ENCODE measurements at places on chromosomes 7 and 10.
A peak's percentile ranks its signal among the peaks of the same experiment; 100 is the strongest.

GRCh38 chr10:20299034-20299736 is 483.0 kb downstream of the PLXDC2 start:
- DNase-seq = no peak

GRCh38 chr10:121216295-121216694 is 365.1 kb downstream of the WDR11 start:
- DNase-seq = no peak

DNA sequence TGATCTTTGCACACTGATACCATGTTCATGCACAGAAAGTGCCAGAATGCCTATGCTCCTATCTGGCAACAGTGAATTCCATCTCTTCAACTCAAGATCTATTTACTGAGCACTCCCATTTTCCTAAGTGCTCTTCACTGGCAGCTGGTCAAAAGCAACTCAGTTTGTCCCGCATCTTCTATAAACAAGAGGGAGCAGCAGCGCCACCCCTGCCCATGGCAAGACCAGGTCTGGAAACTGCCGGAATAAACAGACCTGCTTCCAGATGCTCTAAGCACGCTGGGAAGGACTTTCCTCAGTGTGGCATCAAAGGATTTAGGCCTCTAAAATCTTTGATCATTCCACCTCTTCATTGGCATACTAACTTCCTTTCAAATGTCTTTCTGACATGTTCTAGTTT is 104.4 kb upstream of the MACROH2A2 start:
- DNase-seq = no peak

- DNase-seq = no peak
Measured at GRCh38 chr7:151000897-151001495, 10.2 kb downstream of the NOS3 start.

DNA sequence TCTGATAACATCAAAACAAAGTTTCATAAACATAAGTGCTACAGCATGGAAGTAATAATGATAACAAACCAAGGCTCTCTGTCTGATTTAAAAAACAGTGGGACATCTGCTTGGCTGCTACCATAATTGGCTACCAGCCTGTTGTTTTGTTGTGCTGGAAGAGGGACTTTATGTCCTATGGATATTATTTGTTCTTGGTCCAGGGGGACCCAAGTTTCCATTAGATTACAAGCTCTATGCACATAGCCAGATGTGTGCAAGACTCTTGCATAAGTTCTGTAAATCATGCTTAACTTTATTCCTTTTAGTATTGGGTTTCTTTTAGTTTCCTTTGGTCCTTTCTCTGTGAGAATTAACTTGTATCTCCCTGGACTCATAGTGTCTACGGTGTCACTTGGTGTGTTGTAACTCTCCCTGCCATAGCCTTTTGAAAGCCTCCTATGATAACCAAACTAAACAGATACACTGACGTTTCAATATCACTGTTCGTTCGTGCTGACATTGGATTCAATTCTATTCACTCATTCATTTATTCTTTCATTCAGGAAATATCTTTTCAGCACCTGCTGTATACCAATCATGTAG is 41.4 kb upstream of the CD36 start:
- no peak for DNase-seq

DNA sequence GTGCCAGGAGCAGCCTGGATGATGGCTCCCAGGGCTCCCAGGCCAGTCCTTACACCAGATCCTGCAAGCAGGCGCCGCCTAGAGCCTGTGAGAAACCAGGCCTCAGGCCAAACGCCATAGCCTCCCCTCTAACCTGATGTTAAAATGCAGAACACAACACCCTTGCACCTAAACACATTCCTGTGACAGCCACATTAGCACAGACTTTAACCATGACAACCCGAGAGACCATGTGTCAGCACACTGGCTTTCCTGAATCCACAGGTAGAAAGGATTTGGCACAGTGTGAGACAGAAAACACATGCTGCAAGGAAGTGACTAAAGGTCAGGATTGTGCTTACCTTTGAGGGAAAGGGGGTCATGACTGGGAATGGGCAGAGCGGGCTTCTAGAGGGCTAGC is 59.9 kb downstream of the SGMS1 start:
- DNase-seq = no peak

DNA sequence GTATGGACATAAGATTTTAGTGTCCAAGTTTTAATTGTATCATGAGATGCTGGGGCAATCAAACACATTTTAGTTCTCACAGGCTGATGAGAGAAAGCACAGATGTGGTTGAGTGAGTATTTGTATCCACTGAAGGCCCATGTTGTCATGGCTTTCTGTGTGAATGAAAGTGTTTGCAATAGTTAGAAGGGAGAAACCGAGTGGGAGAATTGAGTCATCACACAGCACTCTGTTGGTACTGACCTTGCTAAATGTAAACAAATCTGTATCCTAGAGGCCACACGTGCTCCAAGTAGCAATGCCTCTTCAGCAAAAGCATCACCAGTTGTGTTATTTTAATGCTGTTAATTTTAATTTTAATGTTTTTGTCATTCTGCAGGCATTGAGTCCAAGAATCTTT is 121.2 kb downstream of the EMX2 start:
- no peak for DNase-seq

DNA sequence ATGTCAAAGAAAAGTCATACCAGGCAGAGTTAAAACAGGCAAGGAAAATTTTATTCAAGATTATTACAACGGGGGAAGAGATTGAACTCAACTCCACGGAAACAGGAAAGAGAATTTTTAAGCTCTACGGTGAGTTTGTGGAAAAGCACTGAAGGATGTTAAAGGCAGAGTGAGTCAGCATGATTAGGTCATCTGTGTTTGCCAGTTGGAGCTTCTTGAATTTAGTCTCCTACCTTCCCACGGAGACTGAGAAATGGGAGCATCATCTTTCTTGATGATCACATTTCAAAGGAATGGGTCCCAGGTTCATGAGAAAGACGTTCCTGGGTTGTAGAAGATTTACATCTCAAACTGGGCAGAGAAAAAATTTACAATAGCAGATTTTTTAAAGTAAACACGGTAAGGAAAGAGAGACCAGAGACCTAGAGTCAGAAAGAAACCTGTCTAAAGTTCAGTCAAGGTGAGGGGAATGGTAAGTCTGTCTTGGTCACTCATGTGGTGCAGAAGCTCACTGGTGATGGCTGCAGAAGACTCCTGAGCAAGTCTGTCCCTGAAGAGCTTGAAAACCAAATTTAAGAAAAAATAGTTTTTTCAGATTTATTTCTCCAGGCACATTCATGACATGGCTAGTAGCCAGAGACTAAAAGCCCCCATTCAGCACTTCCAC is 516.9 kb upstream of the LRRN3 start:
- no peak for DNase-seq

- DNase-seq = no peak
Measured at GRCh38 chr10:47009215-47009838, 98.1 kb downstream of the PTPN20 start.

DNA sequence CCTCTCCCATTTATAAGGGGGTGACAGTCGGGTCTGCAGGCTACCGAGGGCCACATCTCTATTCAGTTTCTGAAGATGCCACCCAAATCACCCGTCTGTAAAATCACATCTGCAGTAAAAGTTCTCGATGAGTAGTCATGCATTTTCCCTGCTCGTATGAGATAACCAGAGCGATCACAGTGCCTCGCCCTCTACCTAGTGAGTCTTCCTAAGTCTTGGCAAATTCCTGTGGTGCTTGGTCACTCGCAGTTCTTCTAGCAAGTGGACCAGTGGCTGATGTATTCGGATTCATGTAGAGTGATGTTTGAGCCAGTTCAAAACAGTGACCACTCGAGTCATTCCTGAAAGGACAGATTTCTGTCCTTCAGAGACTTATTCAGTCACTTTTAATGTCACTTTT is 44.9 kb downstream of the INSYN2A start:
- DNase-seq = no peak

DNA sequence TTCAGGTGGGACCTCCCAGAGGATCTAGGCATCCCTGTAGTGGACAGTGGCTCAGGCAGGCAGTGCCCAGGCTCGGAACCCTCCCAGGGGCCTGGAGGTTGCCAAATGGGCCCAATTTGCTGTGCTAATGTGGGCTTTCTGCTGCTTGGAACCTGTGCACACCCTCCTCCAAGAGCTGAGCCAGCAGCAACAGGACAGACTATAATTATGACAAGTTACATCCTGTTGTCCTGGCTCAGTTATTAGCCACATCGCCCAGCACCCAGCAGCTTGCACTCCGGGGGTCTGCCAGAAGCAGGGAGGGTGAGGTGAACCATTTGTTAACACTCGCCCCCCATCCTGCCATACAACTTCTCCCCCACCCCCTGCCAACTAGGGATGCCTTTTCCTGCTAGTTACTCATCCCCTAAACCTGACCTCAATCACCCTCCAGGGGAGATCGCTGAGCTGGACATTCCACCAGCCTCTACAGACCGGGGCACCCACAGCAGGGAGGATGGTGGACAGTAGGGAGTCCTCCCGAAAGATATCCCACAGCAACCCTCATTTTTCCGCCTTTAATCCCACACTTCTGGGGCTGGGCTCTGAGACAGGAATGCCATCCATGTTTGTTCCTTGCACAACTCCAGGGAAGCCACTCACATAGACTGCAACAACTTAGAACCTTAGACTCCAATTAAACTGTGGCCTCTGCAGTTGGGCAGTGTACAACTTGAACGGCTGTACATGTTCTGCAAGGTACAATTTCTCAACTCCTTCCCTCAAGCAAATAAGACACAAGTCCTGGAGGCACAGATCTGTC is 7.9 kb upstream of the MYL10 start:
- no peak for DNase-seq

DNA sequence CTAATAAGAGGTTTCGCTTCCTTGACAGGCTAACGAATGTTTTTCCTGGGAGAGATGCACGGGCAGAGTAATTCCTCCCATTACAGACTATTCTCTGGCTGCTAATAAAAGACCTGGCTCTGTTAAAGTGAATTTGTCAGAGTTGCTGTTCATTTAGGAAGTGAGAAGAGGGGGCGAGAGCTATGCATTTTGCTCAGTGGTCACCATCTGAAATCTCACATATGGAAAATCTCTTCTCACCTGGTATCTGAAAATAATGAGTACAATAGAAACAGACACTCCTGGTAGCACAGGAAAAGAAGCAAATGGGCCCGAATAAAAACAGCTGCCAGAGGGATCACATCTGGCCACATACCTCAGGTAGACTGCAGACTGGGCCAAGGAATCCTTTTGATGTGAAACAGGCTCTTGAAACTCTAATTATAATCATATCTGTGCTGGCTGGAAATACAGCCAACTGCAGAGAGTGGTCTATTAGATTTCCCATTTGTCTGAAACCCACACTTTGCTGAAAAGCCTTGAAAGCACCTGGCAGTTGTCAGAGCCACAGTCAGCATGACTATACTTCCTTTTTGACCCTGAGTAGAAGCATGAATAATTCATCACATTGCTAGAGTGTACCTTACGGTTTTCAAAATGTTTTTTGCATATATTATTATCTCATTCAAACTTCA is 33.6 kb downstream of the AOAH start:
- no peak for DNase-seq

- DNase-seq = peak; percentile 45
Measured at GRCh38 chr7:149742075-149742701, 31.2 kb downstream of the ZNF467 start.

DNA sequence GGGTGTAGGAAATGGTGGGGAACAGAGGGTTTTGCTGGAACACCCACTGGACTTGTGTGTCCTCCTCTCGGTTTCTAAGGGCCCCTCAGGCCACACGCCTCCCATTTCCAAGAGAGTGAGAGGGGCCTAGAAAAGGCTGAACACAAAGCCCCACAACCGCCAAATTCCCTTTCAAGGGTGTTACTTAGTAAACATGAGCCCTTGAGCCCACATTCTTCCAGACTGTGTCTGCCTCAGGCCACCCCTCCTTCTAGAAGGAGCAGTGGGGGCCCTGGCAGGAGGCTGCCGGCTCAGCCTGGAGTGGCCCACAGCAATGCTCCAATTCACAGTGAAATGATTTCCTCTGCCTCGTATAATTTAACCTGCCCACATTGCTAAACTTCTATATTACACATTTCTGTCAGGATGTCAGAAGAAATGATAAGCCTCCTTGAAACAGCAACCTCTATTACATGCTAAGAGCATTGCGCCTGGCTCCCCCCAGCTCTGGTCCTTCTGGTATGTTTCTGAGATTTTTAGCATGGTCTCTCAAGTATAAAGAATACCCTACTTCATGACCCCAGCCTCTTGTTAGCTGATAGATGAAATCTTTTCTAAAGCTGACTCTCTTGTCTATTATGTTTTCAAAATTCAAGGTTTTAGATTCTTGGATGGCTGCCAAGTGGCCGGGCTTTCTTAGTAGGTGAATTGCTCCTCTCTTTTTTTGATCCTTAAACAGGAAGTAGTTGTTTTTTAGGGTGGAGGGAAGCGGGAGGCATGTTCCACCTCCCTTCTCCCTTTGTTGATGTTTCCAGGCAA is 673.9 kb upstream of the GALNT17 start:
- DNase-seq = no peak

GRCh38 chr10:111211706-111212105 is 134.9 kb downstream of the ADRA2A start:
- DNase-seq = no peak

- DNase-seq = no peak
Measured at GRCh38 chr10:31926765-31927564, 1.7 kb downstream of the ARHGAP12 start.

- DNase-seq = no peak
Measured at GRCh38 chr7:157628456-157628855, 291.7 kb downstream of the DNAJB6 start.

DNA sequence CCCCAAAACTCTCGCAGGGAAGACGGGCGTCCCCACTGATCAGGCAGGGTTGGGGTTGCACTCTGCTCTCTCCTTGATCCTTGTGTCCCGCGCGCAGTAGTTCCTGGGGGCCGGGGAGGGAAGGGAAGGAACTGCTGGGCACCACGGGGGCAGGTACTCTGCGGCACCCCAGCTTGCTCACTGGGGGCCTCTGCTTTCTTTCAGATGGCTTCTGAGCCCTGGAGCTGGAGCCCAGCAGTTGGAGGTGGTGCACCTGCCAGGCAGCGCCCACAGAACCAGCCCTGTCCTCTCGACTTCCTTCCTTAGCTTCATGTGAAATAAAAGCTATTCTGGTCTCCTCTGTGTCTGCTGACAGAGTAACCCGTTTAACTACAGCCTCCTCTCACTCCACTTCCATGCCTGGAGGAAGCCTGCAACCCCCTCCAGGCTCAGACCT is 12.2 kb downstream of the PLAC9 start:
- peak; percentile 41 for DNase-seq

- DNase-seq = no peak
Measured at GRCh38 chr10:43822631-43823580, 174.2 kb upstream of the ZNF32 start.
